Lower leg skin (tissue), 4 donors: ENCODE measurements at places on chromosomes 4 and X. TPM values are rescaled to one million over a fixed set of nuclear protein-coding genes. Genes with fewer than 3 reads are reported as not detected.

Gene MSMO1
- total RNA-seq = 128 TPM

Gene SPANXN3
- total RNA-seq = not detected

GRCh38 chr4:15794905-15795304 is 16.8 kb downstream of the CD38 start:
- DNase-seq = no peak

DNA sequence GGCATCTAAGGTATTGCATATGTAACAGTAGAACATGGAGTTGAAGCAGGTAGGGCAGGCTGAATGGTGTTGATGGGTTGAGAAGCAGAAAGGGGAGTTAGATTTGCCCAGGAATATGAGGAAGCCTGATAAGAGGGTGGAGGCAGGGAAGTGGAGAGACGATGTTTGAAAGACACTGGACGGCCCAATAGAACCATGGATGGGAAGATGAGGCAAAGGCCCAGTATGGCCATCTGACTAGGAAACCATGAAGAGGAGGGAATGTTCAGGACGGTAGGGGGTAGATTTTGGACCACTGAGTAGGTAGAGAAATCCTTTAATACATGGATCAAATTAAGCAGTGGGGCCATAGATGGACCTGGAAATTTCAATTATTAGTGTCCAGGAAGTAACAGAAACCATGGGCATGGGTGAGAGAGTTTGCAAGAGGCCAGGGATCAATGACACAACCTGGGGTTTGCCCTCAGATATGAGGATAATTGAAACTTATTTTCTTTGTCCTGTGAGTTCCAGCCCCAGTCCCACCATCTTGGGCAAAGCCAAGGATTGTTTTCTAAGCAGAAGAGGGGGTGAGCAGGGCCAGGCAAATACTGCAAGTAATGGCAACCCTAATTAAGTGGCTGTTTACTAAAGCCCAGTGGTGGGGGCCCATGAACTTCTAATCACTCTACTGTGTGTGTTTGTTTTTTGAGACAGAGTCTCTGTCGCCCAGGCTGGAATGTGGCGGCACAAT is 2.5 kb upstream of the USP11 start:
- no peak for DNase-seq

Gene SSX2
- total RNA-seq = not detected

DNA sequence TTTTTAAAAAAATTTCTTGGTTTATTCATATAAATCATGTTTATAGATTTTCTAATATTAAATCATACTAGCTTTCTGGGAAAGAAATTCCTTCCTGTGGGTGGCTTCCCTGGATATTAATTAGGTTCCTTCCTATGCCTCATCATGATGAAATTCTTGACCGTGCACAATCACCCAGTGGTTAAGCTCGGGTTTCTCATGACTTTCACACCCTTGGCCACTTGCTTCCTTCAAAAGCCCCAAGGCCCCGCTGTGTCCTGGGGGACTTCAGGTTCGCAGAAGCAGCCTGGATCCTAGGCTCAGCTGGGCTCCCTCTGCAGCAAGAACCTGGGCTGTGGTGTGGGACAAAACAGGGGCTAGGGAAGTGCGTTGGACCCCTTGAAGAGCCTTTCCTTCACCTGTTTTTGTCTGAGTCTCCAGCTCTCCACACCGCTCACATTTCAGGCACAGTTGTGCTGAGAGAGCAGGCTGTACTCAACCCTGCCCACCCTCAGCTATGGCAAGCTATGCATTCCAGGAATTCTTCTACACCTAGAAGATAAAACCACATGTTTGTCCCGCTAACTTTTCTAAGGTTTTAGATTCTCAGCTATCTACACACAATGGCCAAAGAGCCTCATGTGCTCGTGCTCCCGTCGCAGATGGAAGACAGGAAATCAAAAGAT is 48.9 kb upstream of the TMSB15B start:
- DNase-seq = no peak

Gene SATL1
- total RNA-seq = 0.10 TPM

Gene IL2RG
- total RNA-seq = 19.8 TPM

- DNase-seq = no peak
These were observed 205.0 kb upstream of the TECRL start for GRCh38 chr4:64614276-64614675.
